ENCODE measurements at places on chromosomes 7 and 10. TPM values are rescaled to one million over a fixed set of nuclear protein-coding genes. Genes with fewer than 3 reads are reported as not detected.

DNA sequence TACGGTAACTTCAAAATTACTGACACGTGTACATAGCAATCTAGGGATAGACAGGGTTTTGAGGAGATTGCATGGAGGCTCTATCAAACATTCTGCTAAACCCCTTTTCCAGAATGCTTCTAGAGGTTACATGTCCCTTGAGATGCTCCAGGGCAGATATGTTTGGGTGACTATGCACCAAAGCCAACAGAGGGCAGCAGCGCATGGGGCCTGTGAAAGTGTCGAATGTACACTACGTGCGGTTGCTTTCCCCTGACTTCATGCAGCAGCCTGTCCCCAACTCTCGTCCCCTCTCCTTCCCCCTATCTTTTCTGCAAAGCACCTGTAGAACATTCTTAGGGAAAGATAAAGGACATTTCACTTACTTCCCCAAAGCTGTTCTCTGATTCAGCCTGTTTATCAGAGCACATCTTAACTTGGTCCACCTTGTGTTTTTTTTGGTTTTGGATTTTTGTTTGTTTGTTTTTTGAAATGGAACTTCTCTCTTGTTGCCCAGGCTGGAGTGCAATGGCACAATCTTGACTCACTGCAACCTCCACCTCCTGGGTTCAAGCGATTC lies 90.2 kb downstream of the UBE3C start:
- no peak for DNase-seq

DNA sequence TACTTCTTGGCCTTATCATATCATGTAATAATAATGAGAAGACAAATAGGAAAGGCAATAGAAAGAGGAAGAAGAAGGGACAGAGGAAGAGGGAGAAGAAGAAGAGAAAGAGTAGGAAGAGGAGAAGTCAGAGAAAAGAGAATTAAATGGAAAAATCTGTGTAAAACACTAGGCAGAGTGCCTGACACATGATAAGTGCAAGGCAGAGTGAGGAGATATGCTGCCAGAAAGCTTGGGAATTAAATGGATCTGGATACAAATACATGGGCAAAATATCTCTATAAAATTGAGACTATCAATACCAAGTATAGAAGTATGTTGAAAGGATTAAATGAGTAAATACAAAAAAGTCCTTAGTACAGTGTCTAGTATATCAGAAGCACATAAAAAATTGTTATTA lies 124.8 kb downstream of the CACNA2D1 start:
- no peak for DNase-seq

GRCh38 chr10:78863140-78863905 lies 205.4 kb upstream of the ZMIZ1 start:
- DNase-seq: no peak

GRCh38 chr7:86768967-86769760 lies 125.5 kb downstream of the GRM3 start:
- no peak for DNase-seq

GRCh38 chr7:128812514-128813168 lies 17.6 kb upstream of the FLNC start:
- DNase-seq: no peak

GRCh38 chr10:103582331-103583123 lies 89.0 kb downstream of the NEURL1 start:
- DNase-seq: no peak

- peak; percentile 21 for DNase-seq
These were observed 54.7 kb downstream of the STEAP1B start for GRCh38 chr7:22445140-22445743.

DNA sequence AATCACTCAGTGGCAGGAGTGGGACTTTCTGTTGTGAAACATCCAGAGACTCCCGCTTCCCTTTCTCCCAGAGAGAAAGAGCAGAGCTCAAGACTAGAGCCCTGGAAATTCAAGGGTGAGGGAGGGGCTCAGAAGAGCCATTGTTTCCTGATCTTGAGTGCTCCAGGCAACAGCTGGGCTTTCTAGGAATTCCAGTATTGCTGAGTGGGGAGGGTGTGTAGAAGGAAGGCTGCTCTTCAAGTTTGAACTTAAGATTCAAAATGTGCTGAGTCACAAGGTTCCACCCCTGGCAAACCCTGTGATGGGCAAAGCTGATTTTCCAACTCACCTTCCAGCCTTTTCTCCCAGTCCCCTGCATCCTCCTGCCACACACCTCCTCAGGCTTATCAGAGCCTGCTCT lies 42.3 kb upstream of the MSRB2 start:
- DNase-seq: no peak

- peak; percentile 6 for DNase-seq
These were observed 179.3 kb downstream of the TFEC start for GRCh38 chr7:115851291-115851690.

DNA sequence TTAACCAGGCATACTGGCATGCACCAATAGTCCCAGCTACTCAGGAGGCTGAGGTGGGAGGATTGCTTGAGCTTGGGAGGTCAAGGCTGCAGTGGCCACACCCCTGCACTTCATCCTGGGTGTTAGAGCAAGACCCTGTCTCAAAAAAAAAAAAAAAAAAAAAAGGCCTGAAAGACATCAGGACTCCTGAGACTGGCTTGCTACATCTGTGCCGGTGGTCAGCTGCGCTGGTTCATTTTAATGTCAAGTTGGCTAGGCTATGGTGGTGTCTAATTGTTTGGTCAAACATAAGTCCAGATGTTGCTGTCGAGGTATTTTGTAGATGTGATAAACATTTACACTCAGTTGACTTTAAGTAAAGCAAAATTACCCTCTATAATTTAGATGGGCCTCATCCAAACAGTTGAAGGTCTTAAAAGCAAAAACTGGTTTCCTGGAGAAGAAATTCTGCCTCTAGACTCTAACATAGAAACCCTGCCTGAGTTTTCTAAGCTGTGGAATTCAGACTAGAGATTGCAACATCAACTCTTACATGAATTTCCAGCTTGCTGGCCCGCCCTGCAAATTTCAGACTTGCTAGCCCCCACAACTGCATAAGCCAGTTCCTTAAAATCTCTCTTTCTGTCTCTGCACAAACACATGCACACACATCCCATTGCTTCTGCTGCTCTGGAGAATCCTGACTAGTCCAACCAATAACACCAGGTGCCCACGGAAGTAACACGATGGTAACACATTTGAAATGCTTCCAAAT lies 18.2 kb downstream of the MYOF start:
- no peak for DNase-seq

- DNase-seq: no peak
These were observed 55.3 kb downstream of the TCAF1 start for GRCh38 chr7:143846692-143847091.

DNA sequence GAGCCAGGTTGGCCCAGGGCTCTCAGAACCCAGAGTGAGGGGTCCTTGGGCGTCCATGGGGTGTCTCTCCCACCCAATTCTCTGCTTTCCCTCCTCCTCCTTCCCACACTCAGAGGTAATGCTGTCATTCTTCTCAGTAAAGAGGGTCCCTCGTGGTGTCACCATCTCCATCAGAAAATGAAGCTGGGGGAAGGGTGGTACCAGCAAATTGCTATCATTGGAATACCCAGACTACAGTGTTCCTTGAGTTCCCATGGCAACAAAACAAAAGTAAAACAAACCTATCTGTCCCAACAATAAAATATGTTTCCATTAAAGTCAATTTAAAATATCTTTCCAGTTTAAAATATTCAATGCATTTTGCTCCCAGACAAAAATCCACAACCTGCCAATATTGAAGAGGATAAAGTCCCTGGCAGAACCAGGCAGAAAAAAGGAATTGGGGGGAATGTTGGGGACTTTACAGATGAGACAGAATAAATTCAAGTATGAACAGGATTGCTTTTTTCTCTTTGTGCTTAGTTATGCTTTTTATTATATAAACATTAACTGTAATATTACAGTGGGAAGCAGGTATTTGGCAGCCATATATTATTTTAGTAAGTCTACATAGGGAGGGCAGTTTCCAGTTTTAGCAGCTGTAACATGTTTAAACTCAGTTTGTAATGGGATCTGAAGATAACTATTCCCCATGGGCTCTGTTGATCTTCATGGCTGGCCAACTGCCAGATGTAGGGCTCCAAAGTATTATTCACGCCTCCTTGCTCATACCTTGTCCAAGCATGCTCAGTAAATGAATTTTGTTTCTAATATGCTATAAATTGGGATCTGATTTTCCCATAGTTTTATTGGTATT lies 182.1 kb downstream of the ARID5B start:
- DNase-seq: peak; percentile 74

DNA sequence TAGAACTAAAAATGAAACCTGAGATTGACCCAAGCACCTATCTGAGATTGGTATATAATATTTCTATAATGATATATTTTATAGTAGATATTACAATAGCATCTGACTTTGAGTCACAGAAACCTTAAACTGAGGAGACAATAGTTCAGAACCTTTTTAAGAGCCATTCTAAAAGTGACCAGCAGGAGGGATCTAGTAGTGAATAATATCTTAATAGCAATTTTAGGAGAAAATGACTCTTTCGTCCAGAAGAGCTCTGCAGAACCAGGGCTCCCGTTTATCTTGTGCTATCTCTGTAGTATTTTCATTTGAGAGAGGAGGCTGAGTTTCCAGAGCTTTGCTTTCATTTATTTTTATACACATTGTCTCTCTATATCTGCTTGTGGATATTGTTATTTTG lies 68.1 kb downstream of the PODXL start:
- no peak for DNase-seq

DNA sequence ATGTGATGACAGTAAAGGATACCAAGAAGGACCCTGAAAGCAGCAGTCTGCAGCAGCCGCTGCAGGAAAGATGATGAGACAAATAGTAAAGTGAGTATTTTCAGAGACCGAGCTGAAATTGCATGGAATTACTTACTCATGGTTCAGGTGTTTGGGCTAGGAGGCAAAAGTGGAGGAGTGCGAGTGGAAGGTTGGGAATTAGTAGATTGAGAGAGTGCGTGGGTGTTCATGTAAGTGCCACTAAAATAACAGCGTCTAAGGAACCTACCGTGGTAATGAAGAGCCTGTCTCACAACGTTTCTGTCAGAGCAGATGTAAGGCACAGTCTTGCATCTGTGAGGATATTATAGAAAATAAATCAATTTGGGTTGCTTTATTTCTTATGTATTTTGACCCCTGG lies 48.3 kb upstream of the FMC1 start:
- no peak for DNase-seq

GRCh38 chr10:78991187-78991586 lies 77.6 kb upstream of the ZMIZ1 start:
- no peak for DNase-seq

DNA sequence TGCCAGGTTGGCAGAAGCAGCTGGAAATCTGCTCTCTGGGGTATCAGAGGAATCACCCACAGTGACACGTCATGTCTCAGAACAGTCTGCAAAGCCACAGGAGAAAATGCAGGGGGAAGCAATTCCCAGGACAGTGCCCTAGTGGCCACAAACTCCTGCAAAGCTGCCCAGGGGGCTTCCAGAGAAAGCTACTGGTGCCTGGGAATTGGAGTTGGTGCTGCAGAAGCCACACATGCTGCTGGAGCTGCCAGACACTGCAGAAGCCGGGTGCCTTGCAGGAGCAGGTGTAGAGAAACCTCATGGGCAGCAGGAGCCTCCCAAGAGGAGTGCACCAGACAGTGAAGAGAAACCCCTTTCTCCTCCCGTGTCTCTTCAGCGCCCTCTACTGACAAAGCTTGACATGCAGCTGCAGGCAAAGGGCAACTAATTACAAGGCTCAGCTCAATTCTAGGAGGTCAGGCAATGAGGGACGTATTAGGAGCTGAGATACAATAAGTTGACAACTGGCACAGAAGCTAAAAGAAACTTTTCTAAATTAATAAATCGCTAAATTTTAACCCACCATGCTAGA lies 30.2 kb upstream of the NUB1 start:
- DNase-seq: no peak

DNA sequence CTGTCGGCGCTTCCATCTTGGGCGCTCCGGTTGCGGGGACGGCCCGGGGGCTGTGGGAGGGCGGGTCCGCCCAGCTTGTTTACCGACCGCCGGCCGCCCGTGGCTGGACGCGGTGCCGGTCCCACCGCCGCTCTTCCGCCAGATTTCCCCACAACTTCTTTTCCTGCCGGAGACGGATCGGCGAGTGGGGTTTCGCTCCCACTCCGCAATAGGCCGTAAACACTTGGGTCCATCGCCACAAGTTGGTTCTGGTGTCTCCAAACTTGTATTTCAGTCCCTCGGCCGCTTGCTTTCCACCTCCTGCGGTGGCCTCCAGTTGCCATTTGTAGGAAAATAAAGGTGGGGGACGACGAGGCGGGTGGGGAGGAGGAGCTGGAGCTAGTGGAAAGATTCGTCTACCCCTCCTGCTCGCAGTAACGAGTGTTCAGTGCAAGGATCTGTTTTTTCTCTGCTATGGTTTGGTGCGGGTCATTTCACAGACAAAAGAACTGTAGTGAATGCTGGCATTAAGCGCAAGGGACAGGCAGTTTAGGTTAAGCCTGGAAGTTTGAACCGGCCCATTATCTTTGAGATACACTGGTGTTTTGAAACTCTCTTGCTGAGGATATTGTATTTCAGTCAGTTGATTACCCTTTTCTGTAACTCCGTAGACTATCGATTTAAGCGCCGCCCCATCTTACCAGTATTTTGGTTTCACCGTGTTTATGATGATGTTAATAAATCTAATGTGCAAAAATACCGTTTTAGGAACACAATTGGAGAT lies 24.3 kb upstream of the ZRANB1 start:
- peak; percentile 75 for DNase-seq

GRCh38 chr10:3532644-3533043 lies 252.4 kb downstream of the KLF6 start:
- DNase-seq: no peak

DNA sequence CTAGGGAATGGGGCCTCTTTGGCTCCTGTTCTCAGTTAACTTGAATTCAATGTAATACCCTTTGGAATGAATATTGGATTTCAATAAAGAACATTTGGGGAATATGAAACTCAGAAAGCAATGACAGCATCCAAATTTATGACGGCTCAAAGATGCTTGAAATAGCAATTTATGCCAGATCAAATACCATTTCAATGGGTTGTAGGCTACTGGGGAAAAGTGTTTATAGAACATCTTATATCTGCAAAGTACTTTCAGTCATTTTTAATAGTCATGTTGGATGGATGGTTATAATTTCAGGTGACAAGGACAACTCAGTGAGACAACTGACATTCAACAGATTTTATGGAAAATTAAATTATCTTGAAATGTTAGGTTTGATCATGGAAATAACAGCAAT lies 772.7 kb downstream of the PHTF2 start:
- no peak for DNase-seq

Gene SPDYE16
- polyA plus RNA-seq: 1.2 TPM

Gene TMEM184A
- polyA plus RNA-seq: 58.6 TPM

Gene FAM131B
- polyA plus RNA-seq: 5.8 TPM

Gene CPED1
- polyA plus RNA-seq: 12.1 TPM
